Cortex of kidney (tissue), 1 donor: ENCODE measurements at places on chromosomes 4 and X.

GRCh38 chrX:24577091-24577490, 70.1 kb downstream of the PCYT1B start:
- no peak for DNase-seq

DNA sequence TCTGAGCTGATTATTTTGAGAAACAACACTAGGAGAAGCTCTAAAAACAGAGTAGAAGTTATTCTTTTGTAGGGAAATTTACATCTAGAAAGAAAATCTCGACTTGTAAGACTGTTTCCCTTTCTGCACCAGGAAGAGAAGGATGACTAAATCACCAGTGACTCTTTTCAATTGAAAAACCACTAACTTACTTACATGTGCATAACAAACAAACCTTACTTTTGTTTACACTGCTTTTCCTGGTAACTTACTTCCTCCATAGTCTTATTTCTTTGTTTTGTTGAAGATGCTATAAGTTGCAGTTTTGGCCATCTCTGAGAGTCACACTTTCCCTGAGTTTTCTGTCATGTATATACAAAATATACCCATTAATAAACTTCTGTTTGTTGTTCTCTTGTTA, 293.6 kb upstream of the FAT4 start:
- DNase-seq: no peak

- DNase-seq: no peak
These were observed 48.5 kb downstream of the AWAT2 start for GRCh38 chrX:70001269-70001668.

DNA sequence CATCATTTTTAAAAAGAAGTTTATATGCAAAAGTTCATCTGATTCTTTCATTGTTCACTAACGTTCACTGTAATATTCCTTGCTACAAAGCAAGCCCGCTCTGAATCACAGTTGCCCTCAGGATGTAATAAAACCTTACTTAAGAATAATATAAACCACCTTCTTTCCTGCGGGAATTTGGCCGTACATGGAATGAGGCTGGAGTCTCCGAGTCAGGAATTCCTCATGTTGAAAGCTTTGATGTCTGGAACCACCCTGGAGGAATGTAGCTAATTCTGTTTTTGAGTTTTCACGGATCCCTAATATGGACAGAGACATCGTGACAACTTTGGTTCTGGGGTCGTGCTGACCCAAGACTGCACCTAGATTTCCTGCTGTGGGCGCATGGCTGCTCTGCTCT, 58.5 kb downstream of the CRLF2 start:
- DNase-seq: no peak

DNA sequence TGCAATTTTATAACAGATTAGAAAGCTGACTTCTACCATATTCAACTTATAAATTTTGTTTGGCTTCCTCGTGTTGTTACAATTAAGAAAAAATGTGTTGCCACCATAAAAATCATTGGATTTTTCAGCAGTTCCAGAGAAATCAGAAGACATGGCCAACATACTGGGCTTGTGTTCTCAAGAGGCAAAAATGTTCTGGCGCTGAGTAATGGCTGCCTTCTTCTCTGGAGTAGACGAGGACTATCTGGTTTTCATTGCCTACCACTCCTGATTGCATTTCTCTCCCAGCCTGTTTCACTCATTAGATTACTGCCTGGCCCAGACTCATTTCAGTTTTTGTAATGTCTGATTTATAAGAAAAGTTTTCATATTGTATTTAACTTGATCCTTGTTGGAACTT, 122.3 kb downstream of the ARHGAP10 start:
- no peak for DNase-seq

- DNase-seq: no peak
These were observed 232.7 kb upstream of the GATB start for GRCh38 chr4:151993521-151993920.

DNA sequence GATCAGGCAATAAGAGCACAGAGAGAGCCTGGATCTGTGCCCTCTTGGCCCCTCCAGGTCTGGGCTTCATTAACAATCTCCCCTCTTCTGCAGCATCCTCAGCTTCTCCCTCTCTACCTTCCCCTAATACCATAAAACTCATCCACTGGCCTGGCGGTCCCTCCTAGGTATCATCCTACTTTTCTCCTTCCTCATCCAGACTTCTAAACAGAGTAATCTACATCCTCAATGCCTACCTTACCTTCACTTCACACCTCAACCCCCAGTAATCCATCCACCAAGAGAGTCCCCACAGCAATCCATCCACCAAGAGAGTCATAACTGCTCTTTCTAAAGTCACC, 17.0 kb downstream of the FGFBP1 start:
- DNase-seq: no peak

GRCh38 chr4:8229331-8229975, 30.4 kb downstream of the SH3TC1 start:
- DNase-seq: no peak

DNA sequence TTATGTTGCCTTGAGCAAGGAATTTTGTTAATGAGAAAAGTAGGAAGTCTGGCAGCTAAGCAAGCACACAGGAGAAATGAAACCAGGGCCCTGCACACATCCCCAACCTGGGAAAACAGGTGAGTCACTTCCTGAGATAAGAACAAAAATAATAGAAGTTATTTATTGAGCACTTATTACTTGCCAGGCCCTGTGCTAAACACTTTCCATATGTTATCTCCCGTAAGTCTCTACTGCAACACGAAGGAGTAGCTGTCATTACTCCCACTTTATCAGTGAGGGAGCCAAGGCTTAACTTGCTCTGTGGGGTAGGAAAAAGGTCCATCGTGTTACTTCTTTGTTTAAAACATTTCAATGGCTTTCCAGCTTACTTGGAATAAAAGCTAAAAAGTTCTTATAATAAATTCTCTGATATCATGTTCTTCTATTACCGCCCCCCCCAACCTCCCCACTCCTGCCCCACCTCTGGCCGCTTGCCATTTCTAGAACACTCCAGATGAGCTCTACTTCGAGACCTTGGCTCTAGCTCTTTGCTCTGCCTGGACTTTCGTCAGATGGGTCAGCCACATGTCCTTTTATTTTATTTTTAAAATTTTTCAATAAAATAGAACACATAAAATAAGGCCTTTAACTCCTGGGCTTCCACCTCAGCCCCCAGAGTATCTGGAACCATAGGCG, 36.3 kb upstream of the PLAC8 start:
- DNase-seq: no peak

DNA sequence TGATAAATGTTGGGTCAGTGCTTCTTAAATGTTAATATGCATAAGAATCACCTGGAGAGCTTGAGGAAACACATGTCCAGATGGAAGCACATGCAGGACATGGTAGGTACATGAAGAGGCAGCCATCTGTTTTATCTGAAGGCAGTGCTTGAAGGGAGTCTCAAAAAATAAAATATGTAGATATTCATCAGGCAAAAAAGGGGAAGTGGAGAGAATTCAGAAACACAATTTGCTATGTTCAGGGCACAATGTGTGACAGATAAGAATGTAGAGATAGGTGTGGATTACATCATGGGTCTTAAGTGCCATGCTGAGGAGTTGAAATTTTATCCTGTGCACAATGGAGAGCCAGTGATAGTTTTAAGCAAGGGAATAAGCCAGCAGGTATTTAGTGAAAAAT, 59.6 kb upstream of the CASK start:
- DNase-seq: no peak

- no peak for DNase-seq
These were observed 110.6 kb upstream of the LIMCH1 start for GRCh38 chr4:41427306-41427882.

- DNase-seq: no peak
These were observed 889 bp downstream of the MGARP start for GRCh38 chr4:139278912-139279759.

- no peak for DNase-seq
These were observed 5.3 kb downstream of the APOO start for GRCh38 chrX:23902419-23902818.

- no peak for DNase-seq
These were observed 218.7 kb downstream of the NWD2 start for GRCh38 chr4:37463033-37463856.

- DNase-seq: no peak
These were observed 4.8 kb upstream of the MXRA5 start for GRCh38 chrX:3351276-3351675.

GRCh38 chr4:77358315-77358928, 201.4 kb downstream of the CCNG2 start:
- no peak for DNase-seq

- no peak for DNase-seq
These were observed 32.6 kb upstream of the MSMO1 start for GRCh38 chr4:165294907-165295306.

DNA sequence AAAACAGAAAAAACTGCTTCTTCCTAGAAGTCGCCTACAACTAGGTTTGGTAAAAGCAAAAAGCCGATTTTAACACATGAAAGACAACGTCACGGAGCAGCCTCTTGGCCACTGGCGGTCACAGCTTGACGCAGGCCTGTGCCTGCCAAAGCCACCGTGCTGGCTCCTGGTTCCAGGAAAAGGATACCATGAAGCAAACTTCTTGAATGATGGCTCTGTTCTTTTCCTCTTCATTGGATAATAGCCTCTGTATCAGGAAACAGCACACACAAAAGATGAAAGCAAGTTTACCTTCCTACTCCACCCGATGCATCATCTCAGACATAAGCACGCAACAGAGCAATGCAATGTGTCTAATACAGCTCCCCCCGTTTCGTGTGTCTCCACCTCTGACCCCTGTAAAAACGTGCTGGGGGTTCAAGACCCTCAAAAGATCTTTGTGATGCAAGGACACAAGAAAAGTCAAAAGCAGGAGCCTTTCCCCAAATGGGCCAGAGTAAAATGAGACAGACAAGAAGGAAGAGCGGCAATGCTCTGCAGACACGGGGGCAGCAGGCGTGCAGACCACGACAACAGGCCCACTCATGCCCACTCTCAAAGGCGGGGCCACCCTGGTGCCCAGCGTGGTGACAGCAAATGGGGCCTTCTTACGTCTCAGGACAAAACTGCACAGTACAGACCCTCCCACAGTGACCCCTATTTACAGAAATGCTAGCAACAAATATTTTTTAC, 19.4 kb downstream of the GAK start:
- no peak for DNase-seq

DNA sequence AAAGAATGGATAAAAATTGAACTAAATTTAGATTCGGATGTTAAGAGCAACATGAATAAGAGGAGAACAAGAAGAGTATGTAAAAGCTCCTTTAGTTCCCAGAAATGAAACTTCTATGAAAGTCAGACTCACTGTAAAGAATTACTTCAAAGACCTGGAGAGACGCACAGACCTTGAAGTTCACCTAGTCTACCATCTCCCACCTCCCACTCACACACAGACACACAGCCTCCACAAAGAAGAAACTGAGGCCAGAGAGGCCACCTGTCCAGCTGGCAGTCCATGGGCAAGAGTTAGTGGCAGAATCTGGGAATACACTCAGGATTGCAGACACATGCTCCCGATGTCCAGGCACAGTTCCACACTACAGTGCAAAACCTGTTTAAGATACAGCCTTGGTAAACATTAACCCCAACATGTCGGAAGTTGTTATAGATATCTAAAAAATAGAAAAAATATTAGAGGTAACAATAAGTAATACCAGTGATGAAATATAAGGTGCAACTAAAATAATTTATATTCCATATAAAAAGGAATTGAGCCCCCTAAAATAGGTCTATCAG, 288.8 kb downstream of the INPP4B start:
- DNase-seq: no peak

GRCh38 chr4:23957465-23957864, 67.6 kb upstream of the PPARGC1A start:
- DNase-seq: no peak

- DNase-seq: no peak
These were observed 163.9 kb downstream of the NR3C2 start for GRCh38 chr4:148278310-148278709.

DNA sequence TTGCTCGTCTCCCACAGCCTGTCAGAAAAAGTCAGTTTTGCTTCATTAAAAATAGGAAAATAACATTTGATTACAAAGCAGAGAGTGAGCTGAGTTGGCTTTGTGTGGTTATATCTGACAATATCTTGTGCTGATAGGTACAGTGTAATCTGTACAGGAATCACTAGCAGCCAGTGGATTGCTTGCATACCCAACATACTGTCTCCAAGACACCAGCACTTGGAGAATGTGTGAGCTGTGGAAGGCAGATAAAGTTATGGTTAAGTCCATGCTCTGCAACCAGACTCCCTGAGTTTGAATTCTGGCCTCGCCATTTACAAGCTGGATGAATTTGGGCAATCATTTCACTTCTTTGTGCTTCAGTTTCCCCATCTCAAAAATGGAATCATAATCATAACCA, 57.5 kb upstream of the TMPRSS11F start:
- DNase-seq: no peak

DNA sequence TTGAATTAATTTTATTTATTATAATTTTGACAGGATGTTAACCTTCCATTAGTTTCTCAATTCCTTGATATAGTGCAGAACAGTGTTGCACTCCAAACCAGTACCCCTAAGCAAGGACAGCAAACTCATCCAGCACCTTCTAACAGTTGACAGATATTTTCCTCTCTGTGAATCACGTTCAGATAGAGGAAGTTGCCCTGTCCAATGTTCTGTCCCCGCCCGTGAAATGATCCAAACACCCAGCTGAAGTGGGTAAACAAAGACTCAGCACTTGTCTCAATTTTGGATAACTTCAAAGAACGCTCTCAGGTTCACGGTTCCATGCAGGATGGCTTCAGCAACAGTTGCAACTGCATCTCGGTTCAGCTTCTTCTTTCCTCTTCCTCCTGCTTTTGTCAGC, 1240.0 kb upstream of the ADGRL3 start:
- no peak for DNase-seq

DNA sequence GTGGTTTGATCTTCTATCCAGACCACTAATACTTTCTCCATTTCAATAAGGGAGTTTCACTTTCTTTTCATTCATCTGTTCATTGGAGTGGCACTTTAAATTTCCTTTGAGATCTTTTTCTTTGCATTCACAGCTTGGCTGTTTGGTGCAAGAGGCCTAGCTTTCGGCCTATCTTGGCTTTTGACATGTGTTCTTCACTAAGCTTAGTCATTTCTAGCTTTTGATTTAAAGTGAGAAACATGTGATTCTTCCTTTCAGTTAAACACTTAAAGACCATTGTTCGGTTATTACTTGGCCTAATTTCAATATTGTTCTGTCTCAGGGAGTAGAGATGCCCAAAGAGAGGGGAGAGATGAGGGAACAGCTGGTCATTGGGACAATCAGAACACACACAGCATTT, 24.3 kb downstream of the CXCL13 start:
- no peak for DNase-seq

- DNase-seq: no peak
These were observed 30.5 kb downstream of the CXCL8 start for GRCh38 chr4:73770917-73771316.

DNA sequence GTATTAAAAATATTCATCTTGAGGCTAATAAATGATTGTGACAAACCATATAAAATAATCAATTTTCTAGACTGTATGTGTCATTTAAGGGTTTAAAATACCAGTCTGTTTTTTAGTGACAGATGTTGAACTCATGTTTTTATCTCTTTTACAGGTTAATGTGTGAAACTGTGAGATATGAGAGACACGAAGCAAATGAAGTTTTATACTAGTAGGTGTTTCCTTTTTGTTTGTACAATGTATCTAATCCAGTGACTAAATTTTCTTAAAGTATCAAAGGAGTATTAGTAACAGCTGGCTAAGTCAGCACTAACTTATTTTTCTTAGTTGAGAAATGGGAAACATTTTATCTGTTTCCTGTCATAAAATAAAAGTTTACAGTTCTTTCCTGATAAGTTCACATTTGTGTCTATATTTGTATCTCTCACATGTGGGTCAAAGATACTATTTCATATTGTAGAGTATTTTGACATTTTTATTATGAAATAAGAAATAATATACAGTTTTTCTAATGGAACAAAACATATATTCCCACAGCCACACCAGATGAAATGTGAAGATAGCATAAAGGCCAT, 90.3 kb downstream of the RAPGEF2 start:
- DNase-seq: no peak
